Caco-2 (cell line): ENCODE measurements at places on chromosomes 1 and 21. TPM values are rescaled to one million over a fixed set of nuclear protein-coding genes. Genes with fewer than 3 reads are reported as not detected.
A peak's percentile ranks its signal among the peaks of the same experiment; 100 is the strongest.

DNA sequence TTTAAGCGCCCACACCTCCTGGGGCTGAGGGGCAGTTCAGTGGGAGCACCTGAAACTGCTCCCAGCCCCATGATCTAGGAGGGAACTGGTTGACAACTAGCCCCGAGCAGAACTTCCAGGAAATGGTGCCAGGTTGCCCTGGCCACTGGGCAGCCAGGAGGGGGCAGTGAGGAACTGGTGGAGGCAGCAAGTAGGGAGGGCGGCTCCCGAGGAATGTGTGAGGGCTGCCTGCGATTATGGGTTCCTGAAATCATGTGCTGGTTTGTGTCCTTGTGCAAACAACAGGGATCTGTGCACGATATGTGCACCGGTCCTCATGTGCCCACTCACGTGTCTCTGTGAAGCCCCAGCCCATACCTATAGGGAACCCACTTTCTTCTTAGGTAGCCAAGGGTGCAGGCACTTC is 9.9 kb downstream of the GPR3 start:
- H3K27ac ChIP-seq: no peak overlapping the region
- no peak for DNase-seq
- no peaks in the 10 kb centered on the region for H3K36me3 ChIP-seq
- no peaks in the 10 kb centered on the region for H3K27me3 ChIP-seq

- no peak for DNase-seq
- no peaks in the 10 kb centered on the region for H3K36me3 ChIP-seq
- no peak overlapping the region for H3K27ac ChIP-seq
- H3K27me3 ChIP-seq: no peaks in the 10 kb centered on the region
- no peak overlapping the region for H3K4me3 ChIP-seq
Measured at GRCh38 chr21:24456358-24456757, 1150.9 kb downstream of the MRPL39 start.

GRCh38 chr1:154400381-154400801 is 4.8 kb upstream of the IL6R start:
- H3K27me3 ChIP-seq: no peaks in the 10 kb centered on the region
- H3K27ac ChIP-seq: no peak overlapping the region
- H3K4me1 ChIP-seq: peaks cover 6% of the 10 kb centered on the region
- H3K36me3 ChIP-seq: no peaks in the 10 kb centered on the region
- H3K4me3 ChIP-seq: no peak overlapping the region

DNA sequence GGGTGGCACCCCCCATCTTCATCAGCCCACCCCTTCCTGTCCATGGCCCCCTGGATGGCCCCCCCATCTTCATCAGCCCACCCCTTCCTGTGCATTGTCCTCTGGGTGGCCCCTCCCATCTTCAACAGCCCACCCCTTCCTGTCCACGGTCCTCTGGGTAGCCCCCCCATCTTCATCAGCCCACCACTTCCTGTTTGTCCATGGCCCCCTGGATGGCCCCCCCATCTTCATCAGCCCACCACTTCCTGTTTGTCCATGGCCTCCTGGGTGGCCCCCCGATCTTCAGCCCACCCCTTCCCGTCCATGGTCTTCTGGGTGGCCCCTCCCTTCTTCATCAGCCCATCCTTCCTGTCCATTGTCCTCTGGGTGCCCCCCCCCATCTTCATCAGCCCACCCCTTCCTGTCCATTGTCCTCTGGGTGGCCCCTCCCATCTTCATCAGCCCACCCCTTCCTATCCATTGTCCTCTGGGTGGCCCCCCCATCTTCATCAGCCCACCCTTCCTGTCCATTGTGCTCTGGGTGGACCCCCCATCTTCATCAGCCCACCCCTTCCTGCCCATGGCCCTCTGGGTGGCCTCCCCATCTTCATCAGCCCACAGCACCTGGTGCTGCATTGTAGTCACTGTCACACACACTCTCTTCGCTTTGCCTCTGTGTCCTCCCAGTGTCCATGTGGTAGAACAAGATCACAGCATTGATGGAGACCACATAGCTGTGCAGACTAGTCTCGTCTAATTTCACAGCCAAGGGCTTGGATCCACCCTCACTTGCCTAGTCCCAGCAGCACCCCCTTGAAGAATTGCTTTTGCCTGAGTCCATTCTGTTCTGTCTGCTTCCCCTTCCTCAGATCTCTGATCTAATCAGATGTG is 95.9 kb downstream of the PCBP3 start:
- no peaks in the 10 kb centered on the region for H3K4me1 ChIP-seq
- DNase-seq: no peak
- no peaks in the 10 kb centered on the region for H3K27me3 ChIP-seq
- no peaks in the 10 kb centered on the region for H3K36me3 ChIP-seq
- H3K4me3 ChIP-seq: no peak overlapping the region

GRCh38 chr1:6416295-6416656 is 3.4 kb downstream of the HES2 start:
- H3K27me3 ChIP-seq: peaks cover 2% of the 10 kb centered on the region; the same call in 1 of the 2 replicates
- H3K36me3 ChIP-seq: no peaks in the 10 kb centered on the region
- peaks cover 27% of the 10 kb centered on the region for H3K4me1 ChIP-seq
- H3K27ac ChIP-seq: no peak overlapping the region

GRCh38 chr1:157880621-157881020 is 39.0 kb upstream of the CD5L start:
- no peak overlapping the region for H3K4me3 ChIP-seq
- H3K36me3 ChIP-seq: no peaks in the 10 kb centered on the region

DNA sequence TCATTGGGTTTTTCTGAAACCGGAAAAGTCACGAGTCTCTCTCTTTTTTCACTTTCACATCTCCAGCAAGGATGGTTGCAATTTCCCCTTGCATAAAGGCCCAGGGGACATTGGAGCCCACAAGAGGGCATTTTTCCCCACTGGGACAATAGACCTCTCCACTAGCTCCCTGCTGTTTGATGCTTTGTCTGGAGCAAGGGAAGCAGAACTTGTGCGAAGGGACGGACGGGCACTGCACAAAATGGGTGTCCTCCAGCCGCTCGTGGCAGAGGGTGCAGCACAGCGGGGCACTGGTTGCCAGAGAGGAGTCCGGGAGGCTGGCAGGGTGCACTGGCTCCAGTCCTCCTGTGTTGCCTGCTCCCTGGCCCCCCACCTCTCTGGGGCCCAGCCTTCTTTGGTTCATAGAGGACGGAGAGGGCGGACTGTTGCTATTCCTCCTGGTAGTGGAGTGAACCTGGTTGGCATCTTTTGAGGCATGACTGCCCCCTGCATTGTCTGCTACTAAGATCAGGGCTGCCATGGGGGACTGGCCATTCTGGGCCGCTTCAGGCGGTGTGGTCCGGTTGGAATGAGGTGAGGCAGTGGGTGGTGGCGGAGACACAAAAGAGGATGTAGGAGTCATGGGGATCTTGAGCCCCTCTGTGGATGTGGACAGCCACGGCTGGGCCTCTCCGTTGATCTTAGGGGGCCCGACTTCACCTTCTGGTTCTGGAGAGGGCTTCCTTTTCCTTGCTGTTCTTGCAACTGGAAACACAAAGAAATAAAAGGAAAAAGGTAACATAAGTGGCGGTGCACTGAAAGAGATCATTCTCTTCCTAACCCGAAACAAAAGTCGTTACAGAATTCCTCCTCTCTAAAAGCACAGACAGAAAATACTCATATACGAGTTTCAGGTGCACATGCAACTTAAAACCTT is 2.6 kb downstream of the IRF2BP2 start:
- H3K27me3 ChIP-seq: no peaks in the 10 kb centered on the region
- peaks cover 42% of the 10 kb centered on the region for H3K4me1 ChIP-seq
- H3K4me3 ChIP-seq: peak overlapping the region; percentile 82
- peak overlapping the region; percentile 90 for H3K27ac ChIP-seq
- DNase-seq: peak; percentile 57

DNA sequence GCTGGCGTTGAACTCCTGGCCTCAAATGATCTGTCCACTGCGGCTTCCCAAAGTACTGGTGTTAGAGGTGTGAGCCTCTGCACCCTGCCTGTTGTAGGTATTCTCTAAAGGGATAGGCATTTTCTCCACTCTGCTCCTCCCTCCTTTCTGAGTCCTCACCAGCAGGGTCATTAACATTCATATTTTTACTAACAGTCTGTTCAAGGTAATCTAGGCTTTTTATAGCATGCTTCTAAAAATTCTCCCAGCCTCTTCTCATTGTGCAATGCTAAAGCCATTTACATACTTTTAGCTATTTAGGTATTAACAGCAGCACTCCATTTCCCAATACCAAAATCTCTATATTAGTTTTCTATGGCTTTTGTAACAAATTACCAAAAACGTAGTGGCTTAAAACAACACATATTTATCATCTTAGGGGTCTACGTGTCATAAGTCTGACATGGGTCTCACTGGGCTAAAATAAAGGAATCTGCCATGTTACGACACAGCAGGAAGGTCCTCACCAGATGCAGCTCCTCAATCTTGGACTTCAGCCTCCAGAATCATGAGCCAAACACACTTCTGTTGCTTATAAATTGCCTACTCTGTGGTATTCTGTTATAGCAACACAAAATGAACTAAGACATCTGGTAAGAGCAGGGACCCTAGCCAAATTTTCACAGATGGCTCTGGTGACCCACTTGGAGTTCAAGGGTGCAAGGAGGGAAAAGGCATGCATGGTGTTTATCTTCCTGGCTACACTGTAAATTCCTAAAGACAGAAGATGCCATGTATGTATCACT is 2.9 kb upstream of the SLC2A7 start:
- H3K27me3 ChIP-seq: no peaks in the 10 kb centered on the region
- H3K4me1 ChIP-seq: peaks cover 14% of the 10 kb centered on the region
- H3K36me3 ChIP-seq: no peaks in the 10 kb centered on the region
- no peak overlapping the region for H3K4me3 ChIP-seq

GRCh38 chr21:35127851-35128250 is 78.7 kb upstream of the RUNX1 start:
- H3K27ac ChIP-seq: no peak overlapping the region
- no peaks in the 10 kb centered on the region for H3K27me3 ChIP-seq
- H3K36me3 ChIP-seq: no peaks in the 10 kb centered on the region
- no peak overlapping the region for H3K4me3 ChIP-seq
- no peak for DNase-seq

DNA sequence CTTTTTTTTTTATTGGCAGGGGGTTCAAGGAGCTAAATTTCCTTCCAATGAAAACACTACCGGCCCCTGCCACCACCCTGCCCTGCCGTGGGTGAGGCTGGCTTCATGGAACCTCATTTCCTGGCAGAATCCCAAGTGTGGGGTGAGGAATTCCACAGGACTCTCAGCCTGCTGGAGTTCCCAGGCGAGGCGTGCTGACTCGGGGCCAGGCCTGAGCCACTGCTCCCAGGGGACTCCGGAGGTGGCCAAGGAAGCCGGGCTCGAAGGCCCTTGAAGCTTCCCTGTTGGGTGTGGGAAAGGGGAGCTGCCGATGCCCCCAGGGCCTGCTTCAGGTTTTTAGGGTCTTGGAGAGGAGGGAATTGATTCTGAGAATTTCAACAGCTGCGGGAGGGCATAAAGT is 95.3 kb upstream of the ACTRT2 start:
- H3K27me3 ChIP-seq: 0 out of 2 replicates have a peak, but pooled peaks cover 2% of the 10 kb centered on the region
- H3K4me3 ChIP-seq: no peak overlapping the region
- H3K27ac ChIP-seq: no peak overlapping the region
- H3K36me3 ChIP-seq: no peaks in the 10 kb centered on the region
- DNase-seq: no peak

GRCh38 chr1:151908228-151908691 is 1.1 kb downstream of the THEM4 start:
- peak overlapping the region; percentile 85 for H3K27ac ChIP-seq
- no peak for DNase-seq
- H3K4me1 ChIP-seq: no peaks in the 10 kb centered on the region
- H3K27me3 ChIP-seq: no peaks in the 10 kb centered on the region
- no peak overlapping the region for H3K4me3 ChIP-seq
- H3K36me3 ChIP-seq: no peaks in the 10 kb centered on the region

DNA sequence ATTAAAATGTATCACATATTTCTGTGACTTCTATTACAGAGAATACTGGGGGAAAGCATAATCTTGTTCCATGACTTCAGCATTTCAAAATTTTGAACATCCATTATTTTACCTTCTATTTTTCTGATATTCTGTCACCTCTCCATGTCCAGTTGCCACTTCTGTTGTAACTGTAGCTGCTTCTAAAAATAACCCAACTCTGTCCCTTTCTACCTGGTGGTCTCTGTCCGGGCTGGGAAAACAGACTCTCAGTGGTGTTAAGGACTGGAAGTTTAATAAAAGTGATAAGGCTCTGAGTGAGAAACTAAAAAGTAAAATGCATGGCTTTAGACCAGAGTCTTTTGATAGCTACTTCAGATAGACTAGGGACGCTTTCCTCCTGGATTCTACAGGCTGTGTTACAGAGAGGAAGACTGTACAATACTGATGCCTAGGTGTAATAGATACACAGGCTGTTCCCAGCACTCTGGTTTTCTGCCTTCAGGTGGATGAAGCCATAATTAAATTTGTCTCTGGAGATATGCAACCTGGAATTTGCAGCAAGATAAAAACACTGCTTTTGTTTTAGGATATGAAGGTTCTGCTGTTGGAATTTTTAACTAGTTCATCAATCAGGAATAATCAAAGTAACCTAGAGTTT is 42.1 kb upstream of the SEC16B start:
- H3K4me1 ChIP-seq: no peaks in the 10 kb centered on the region
- no peak overlapping the region for H3K4me3 ChIP-seq
- H3K27ac ChIP-seq: no peak overlapping the region
- H3K27me3 ChIP-seq: no peaks in the 10 kb centered on the region
- no peaks in the 10 kb centered on the region for H3K36me3 ChIP-seq
- DNase-seq: no peak

GRCh38 chr21:37210130-37210529 is 57.0 kb downstream of the VPS26C start:
- no peak overlapping the region for H3K4me3 ChIP-seq
- no peaks in the 10 kb centered on the region for H3K27me3 ChIP-seq
- DNase-seq: no peak
- H3K27ac ChIP-seq: no peak overlapping the region
- H3K36me3 ChIP-seq: no peaks in the 10 kb centered on the region
- H3K4me1 ChIP-seq: no peaks in the 10 kb centered on the region

DNA sequence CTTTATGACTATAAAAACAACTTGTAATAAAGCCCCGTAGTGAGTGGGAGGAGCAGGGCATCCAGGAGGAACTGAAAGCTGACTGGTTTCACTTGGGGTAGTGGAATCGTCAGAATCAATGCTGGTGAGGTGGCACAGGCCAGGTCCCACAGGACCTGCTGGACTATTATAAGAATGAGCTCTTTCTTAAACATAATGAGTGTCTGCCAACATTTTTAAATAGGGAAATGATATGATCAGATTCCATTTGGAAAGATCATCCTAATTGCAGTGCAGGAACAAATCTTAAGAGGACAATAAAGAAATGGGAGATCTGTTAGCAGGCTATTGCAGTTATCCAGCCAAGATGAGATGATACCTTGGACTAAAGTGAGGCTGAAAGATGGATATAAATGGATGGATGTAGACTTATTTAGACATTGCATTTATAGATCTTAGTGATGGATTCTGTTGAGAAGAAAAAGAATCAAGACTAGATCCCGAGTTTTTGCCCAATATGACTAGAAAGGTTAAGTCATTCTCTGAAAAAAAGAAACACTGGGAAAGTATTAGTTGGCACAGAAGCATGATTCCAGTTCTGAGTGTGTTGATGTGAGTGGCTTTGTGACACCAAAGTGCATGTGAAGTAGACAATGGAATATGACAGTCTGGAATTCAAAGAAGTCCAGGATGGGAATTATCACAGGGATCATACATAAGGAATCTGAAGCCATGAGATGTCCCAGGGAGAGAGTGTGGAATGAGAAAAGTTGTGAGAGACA is 153.3 kb upstream of the SGIP1 start:
- no peak overlapping the region for H3K4me3 ChIP-seq
- no peaks in the 10 kb centered on the region for H3K4me1 ChIP-seq
- H3K27me3 ChIP-seq: no peaks in the 10 kb centered on the region
- no peak overlapping the region for H3K27ac ChIP-seq
- H3K36me3 ChIP-seq: no peaks in the 10 kb centered on the region

NCF2 gene
- 0.58 TPM in 1 of 2 replicates, not detected in the other for total RNA-seq

CENPF gene
- 130 and 145 TPM in 2 replicates for total RNA-seq

SPRR2G gene
- not detected in 2 replicates for total RNA-seq

TRAF3IP3 gene
- not detected in 2 replicates for total RNA-seq

ADCY10 gene
- 1.3 and 1.7 TPM in 2 replicates for total RNA-seq

OR2L2 gene
- total RNA-seq: 0.16 TPM in 2 replicates
